ENCODE measurements at places on chromosomes 6 and 20.

- no peak for DNase-seq
Measured at GRCh38 chr6:31299947-31300346, 28.1 kb upstream of the HLA-C start.

- no peak for DNase-seq
Measured at GRCh38 chr6:123616016-123616415, 20.7 kb downstream of the TRDN start.

- no peak for DNase-seq
Measured at GRCh38 chr6:103672169-103672568, 1187.5 kb downstream of the HACE1 start.

GRCh38 chr6:52221302-52221701 lies 23.0 kb downstream of the IL17F start:
- DNase-seq: peak; percentile 37

DNA sequence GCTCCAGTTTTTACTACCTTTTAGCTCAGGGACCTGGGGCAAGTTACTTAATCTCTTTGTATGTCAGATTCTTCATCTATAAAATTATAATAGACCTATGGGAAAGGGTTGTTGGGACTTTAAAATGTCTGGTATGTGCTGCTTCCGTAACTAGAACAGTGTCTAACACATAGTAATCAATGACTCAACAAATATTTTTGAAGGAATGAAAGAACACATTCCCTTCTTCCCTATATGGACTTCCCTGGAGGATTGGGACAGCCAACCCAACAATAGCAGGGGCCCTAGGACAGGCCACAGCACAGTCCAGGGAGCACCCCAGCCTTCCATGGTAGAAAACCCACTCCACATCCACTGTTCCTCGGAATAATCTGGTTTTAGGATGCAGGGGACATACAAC lies 50.7 kb upstream of the TPD52L1 start:
- DNase-seq: no peak

DNA sequence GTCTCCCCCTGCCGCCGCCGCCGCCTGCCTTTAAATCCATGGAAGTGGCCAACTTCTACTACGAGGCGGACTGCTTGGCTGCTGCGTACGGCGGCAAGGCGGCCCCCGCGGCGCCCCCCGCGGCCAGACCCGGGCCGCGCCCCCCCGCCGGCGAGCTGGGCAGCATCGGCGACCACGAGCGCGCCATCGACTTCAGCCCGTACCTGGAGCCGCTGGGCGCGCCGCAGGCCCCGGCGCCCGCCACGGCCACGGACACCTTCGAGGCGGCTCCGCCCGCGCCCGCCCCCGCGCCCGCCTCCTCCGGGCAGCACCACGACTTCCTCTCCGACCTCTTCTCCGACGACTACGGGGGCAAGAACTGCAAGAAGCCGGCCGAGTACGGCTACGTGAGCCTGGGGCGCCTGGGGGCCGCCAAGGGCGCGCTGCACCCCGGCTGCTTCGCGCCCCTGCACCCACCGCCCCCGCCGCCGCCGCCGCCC lies 474 bp downstream of the CEBPB start:
- peak; percentile 59 for DNase-seq

- no peak for DNase-seq
Measured at GRCh38 chr20:49679634-49680033, 34.0 kb downstream of the B4GALT5 start.

DNA sequence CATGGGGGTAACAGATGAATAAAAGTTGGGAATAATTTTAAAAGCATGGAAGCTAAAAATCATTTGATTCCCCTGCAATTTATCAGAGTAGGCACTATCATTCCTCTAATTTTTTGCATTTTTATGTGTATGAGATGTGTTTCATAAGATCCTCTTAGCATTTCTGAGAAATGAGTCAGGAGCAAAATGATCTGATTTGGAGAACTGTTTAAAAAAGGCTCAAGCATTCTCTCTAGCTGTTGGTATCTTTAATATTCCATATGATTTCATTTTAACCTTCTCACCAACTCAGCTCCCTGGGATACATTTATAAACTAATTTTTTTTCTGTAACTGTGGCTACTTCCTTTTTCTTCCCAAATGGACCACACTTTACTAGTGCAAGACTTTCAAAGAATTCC lies 60.9 kb downstream of the MCHR2 start:
- no peak for DNase-seq

- no peak for DNase-seq
Measured at GRCh38 chr20:34537651-34538050, 20.9 kb upstream of the MAP1LC3A start.

DNA sequence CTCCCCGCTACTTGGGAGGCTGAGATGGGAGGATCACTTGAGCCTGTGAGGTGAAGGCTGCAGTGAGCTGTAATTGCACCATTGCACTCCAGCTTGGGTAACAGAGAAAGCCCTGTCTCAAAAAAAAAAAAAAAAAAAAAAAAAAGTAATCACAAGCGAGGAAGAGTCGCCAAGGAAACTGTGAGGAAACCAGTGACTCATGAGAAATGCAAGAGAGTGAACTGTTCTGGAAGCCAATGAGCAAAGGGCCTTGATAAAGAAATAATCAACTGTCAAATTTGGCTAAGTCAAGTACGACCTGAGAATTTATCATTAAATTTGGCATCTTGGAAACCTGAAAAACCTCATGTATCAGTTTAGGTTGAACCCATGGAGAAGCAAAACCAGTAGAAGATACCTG lies 16.1 kb upstream of the LAMP5 start:
- DNase-seq: no peak

- no peak for DNase-seq
Measured at GRCh38 chr20:47106786-47107185, 212.1 kb downstream of the EYA2 start.

GRCh38 chr6:119102901-119103300 lies 24.4 kb upstream of the FAM184A start:
- no peak for DNase-seq

- no peak for DNase-seq
Measured at GRCh38 chr6:119985952-119986736, 636.6 kb upstream of the MAN1A1 start.

GRCh38 chr6:27806981-27807440 lies 105.2 kb downstream of the OR2B2 start:
- peak; percentile 46 for DNase-seq

- DNase-seq: no peak
Measured at GRCh38 chr6:7550433-7550801, 8.9 kb downstream of the DSP start.

GRCh38 chr6:133697666-133698065 lies 191.2 kb upstream of the TCF21 start:
- no peak for DNase-seq

DNA sequence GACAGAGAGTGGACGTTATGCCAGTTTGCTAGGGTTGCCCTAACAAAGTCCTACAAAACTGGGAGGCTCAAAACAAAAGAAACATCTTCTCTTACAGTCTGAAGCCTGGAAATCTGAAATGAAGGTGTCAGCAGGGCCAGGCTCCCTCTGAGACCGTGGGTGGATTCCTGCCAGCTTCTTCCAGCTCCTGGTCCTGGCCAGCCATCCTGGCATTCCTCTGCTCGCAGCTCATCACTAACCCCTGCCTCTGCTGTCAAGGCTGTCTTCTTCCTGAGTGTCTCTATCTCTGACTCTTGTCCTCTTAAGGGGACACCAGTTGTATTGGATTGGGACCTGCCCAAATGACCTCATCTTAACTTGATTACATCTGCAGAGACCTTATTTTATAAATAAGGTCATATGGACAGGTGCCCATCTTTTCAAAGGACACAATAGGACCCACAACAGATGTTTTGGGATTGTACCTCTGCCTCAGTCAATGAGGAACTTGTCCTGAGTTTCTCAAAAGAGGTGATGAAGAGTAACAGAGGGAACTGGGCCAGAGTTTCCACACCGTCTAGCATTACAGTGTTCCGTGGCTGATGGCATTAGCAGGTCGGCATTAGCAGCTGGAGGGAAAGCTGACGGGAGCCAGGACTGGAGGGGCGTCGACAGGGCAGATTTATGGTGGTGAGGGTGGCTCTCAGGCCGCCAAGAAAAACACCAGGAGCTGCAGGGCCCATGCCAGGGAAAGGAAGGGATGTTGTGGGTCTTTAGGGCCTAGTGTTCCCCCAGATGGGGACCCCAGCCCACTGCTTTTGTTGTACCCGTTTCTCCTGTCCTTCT lies 157.3 kb downstream of the TBXT start:
- no peak for DNase-seq

DNA sequence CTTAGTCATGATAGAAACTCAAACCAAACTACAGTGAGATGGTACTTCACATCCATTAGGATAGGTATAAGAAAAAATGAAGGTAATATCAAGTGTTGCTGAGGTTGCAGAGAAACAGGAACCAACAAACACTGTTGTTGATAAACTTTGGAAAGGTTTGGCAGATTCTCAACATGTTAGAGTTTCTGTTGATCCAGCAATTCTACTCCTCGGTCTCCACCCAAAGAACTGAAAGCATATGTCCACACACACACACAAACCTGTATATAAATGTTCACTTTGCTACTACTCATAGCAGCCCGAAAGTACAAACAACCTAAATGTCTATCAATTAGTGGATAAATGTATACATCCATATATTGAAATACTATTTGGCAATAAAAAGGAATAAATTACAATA lies 128.3 kb upstream of the CARMIL1 start:
- no peak for DNase-seq

DNA sequence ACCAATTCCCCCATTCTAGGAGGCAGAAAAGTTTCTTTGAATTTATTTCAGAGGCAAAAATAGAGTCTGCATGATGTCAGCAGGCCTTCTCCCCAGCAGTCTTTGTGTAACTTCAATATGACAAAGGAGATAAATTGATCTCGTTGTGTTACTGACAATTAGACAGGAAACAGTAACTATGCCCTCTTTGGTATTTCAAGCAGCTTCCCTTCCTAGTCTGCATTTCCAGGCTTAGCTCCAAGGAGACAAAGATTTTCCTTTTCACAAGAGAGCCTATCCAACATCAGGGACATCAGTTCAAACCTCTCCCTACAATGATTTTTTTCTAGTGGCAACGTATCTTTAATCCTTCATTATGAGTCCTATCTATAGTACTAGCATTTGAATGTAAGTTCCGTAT lies 245.9 kb upstream of the HSF2 start:
- DNase-seq: no peak

GRCh38 chr20:2122936-2123335 lies 21.3 kb downstream of the STK35 start:
- DNase-seq: no peak

DNA sequence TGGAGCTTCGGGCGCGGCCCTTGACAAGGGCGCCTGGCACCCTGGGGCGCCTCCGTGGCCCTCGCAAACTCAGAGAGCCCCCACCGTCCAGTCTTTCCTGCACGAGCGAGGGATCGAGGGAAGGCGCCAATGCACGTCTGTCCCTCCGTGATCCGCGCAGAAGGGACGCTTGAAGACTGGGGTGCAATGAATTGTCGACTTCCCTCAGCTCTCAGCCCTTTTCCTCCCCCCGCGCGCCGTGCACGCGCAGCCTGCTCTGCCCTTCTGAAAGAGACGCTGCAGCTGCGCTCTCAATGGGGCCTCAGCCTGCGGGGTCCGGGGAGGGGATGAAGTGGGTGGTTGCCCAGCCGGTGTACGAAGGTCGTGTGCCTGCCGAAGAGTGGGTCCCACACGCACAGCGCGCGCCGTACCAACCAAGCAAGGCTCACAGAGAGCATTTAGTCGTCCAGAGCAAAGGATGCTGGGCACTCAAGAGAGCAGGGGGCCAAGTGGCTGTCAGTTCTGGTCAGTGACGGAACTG lies 5.5 kb upstream of the SOX4 start:
- peak; percentile 27 for DNase-seq

DNA sequence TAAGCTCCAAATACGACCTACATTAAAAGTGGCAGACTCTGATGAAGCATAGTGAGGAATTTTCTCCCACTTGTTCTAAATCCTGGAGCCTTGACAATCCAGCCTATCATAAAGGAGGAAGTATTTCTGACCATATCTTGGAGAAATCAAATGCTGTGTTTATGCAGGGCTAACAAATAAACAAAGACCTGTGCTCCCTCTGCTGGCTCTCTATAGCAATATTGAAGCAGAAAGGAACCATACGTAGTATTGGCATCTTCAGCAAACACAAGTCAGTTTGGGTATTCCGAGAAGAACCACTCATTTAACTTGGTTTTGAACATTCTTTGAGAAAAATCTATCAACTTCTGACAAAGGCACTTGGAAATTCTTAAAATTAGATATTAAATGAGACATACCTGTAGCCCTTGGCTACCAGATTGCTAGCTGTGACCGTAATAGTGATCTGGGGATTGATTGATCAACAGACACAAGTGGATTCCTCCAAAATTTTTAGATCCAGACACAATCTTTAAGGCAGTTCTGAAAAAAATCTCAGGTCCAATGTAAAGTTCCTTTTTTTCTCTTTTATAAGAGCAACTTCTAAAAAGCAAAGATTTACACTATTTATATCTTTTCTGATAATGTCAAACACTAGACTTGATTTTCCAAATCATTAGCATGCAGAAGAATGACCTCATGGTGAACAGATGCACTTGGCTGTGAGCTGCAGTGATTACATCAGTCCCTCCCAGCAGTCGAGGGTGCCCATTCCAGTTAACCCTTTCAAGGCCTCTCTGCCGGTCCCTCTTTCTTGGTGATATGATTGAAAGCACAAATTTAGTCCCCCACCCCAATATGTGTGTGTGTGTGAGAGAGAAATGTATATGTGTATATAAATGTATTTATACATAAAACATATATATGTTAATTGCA lies 40.2 kb downstream of the INSM1 start:
- DNase-seq: no peak

- no peak for DNase-seq
Measured at GRCh38 chr20:37567671-37568588, 40.3 kb upstream of the BLCAP start.

DNA sequence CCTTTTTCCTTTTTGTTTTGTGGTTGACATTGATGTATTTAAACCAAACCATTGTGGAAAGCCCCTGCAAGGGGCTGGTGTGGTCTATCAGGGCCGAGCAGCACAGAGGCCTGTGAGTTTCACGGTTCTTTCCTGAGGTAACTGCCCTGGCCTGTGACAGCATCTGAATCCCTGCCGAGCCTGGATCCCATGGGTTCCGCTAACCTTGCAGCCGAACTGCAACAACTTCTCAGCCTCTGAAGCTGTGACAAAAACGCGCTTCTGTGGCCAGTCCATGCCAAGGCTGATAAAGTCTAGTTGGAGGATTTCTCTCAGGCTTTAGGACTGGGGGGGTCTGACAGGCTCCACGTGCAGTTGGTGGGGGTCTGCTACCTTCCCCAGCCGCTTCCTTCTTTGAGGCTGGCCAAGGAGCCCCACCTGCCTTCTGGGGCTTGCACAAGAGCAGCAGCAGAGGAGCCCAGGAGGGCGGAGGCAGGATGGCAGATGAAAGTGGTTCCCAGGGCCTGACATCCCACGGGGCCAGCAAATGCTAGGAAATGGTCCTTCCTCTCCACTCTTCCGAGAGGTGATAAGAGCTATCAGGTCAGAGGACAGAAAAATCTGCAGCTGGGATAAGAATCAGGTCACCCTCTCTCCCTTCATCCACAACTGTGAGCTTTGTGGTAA lies 150.9 kb downstream of the PREX1 start:
- no peak for DNase-seq

All from activated naive CD8-positive, alpha-beta T cell treated with anti-CD3 and anti-CD28 coated beads, Interleukin-2, amount 50 U/mL, for 24 hours (primary cell).